ENCODE measurements at places on chromosomes 12 and 14. TPM values are rescaled to one million over a fixed set of nuclear protein-coding genes. Genes with fewer than 3 reads are reported as not detected.

- DNase-seq = no peak
Measured at GRCh38 chr12:92356425-92356824, 210.8 kb upstream of the BTG1 start.

DNA sequence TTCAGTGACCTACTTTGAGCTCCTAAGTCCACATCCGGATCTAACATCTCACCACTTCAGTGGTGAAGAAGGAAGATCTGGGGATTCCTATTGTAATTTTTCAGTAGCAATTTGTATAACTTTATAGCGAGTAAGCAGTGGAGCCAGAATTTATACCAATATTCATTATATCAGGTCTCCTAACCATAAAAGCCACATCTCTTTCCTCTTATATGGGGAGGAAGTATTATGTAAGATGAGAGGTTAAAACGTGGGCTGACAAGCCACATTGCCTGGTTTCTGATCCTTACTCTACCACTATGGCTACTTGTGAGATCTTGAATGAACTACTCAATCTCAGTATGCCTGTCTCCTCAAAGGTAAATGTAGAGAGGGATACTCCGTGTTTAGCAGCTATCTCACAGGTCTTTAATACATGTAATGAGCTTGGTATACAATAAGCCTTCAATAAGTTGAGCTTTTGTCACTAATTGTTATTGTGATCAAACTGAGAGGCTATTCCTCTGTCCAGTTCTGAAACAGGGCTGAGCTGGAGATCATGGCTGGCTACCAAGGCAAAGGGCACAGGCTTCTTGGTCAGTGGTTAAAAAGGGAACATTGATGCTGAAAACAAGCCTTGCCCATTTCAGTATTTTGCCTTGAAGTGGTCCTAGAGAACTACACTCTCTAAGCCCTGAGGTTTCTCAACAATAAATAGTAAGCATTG lies 3.3 kb upstream of the TMEM117 start:
- DNase-seq = no peak

DNA sequence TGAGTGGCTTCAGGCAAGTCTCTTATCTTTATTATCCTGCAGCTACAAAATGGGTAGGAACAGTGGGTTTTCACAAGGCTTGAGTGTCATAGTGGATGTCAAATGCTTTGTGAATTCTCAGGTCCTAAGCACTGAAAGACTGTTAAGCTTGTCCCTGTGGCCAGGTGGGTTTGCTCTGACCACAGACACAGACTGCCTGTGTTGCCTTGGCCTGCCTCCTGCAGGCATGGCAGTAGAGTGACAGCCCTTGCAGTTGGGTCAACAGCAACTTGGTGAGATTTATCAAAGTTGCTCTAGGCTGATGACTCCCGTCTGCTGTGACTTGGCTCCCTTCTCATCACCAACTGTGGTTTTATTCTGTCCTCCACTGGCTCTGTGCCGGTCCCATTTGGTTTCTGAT lies 520.0 kb upstream of the CCDC196 start:
- no peak for DNase-seq

- DNase-seq = no peak
Measured at GRCh38 chr12:113766131-113766878, 199.8 kb downstream of the RBM19 start.

DNA sequence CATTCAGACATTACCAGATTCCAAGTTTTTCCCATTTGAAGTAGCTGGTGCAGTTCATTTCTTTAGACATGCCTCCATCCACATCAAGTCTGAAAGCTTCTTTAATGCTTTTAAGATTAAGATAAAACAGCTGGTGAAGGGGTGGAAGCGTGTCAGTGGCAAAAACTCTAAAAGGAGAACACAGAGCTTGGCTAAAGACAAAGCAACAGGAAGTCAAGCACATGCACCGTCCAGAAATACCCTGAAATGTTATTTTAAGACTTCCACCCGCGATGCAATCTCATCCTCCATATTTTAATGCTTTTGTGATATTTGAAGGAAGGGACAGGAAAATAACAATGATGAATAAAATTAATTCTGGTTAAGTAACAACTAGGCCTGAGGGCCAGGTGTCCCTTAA lies 31.8 kb downstream of the PPM1H start:
- peak; percentile 24 for DNase-seq

DNA sequence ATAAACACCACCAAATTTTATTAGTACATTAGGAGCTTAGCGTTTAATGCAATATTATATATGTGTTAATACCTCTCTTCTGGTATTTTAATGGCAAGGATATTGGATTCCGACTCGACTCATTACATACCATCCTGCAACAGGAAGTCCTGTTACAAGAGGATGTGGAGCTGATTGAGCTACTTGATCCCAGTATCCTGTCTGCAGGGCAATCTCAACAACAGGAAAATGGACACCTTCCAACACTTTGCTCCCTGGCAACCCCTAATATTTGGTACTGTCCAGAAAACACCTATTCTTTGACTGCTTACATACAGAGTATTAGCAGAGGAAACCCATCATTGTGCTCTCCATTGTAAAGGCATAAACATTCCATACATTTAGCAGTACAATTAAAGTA lies 45.2 kb downstream of the VEZT start:
- peak; percentile 3 for DNase-seq

DNA sequence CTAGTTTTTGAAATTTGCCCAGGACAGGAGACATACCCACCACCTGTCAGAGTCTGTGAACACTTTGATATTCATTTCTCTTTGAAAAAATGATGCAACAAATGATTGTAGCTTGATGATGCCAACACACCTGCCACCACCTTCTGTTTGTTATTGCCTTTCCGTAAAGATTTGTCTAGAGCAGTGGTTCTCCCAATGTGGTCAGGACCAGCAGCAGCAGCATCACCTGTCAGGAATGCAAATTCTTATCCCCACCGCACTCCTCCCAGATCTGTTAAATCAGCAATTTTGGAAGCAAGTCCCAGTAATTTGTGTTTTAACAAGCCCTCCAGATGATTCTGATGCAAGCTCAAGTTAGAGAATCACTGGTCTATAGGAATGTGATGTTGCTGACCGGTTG lies 9.9 kb downstream of the CCDC175 start:
- DNase-seq = no peak

The TAS2R14 gene
- 1.7 TPM for total RNA-seq

The RGS6 gene
- under 0.01 TPM for total RNA-seq

The ARHGAP9 gene
- total RNA-seq = 0.23 TPM

The GDF3 gene
- not detected for total RNA-seq

The STON2 gene
- total RNA-seq = 44.5 TPM

The KRT8 gene
- 0.83 TPM for total RNA-seq

The TAS2R46 gene
- 0.11 TPM for total RNA-seq
